Neural crest cell (in vitro differentiated cells): ENCODE measurements at places on chromosomes 2 and 18. TPM values are rescaled to one million over a fixed set of nuclear protein-coding genes. Genes with fewer than 3 reads are reported as not detected.

Gene TMEM17
- total RNA-seq, result 3.1 and 4.0 TPM in 2 replicates

Gene CYP1B1
- total RNA-seq, result 16.4 and 17.5 TPM in 2 replicates

Gene SETBP1
- total RNA-seq, result 38.9 and 39.3 TPM in 2 replicates

Gene ZSWIM2
- not detected in 2 replicates for total RNA-seq

Gene SPP2
- not detected in 2 replicates for total RNA-seq

Gene LHCGR
- 0.12 TPM in 1 of 2 replicates, not detected in the other for total RNA-seq

Gene RESP18
- not detected in 2 replicates for total RNA-seq

Gene IL36B
- not detected in 2 replicates for total RNA-seq

Gene LYPD6
- total RNA-seq, result 7.1 and 7.3 TPM in 2 replicates

Gene MDH1B
- total RNA-seq, result 2.0 and 4.6 TPM in 2 replicates

Gene CCDC138
- total RNA-seq, result 39.7 and 42.0 TPM in 2 replicates
